Lung microvascular endothelial cell (primary cell): ENCODE measurements at places on chromosomes 1 and 21.
A peak's percentile ranks its signal among the peaks of the same experiment; 100 is the strongest.

- no peak for DNase-seq
These were observed 5.4 kb downstream of the PNRC2 start for GRCh38 chr1:23964790-23965740.

DNA sequence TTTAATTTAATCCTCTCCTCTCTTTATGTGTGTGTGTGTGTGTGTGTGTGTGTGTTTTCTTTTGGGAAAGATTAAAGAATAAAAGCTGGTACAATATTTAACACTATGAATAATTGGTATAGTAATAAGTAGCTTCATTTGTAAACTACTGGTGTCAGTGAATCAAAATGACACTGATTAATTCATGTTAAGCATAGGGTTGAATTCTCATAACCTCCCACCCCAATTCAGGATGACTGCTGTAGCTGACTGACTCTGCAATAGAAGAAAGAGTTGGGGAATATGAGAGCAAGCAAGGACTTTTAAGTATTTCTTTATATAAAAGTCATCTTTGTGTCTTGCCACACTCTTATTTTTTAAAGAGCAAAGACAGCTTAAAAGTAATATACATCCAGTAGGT is 13.1 kb downstream of the SLC30A7 start:
- DNase-seq, result no peak

DNA sequence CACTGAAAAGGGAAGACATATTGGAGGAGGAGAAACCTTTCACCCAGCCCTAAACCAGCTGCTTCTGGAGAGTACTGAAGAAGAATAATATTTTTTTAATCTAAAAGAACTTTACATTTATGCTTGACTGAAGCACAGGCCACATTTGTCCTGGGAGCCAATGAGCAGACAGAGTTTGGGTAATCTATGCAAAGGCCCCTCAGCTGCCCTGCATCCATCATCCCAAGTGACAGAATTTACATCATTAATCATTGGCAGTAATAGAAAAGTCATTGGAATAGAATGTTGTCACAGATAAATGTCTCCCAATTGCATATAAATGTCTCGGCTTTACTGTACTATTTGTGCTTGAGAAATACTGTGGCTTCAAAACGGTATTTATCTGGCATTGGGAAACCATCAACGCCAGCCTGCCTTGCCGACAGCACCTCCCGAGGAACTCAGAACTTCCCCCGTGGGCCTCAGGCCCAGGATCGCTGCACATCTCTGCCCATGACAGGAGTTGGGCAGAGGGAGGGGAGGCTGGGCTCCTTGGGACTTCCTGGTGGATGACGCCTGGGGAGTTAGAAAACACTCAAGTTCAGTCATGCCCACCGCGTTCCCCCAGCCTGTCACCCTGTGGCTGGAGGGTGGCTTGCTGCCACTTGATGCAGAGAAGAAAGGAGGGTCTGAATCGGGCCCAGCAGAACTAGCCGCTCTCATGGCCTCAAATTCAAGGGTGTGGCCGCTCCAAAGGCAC is 133.1 kb downstream of the CAMTA1 start:
- DNase-seq, result no peak

- peak; percentile 74 for DNase-seq
These were observed 55.4 kb downstream of the EPRS1 start for GRCh38 chr1:219990782-219991510.

DNA sequence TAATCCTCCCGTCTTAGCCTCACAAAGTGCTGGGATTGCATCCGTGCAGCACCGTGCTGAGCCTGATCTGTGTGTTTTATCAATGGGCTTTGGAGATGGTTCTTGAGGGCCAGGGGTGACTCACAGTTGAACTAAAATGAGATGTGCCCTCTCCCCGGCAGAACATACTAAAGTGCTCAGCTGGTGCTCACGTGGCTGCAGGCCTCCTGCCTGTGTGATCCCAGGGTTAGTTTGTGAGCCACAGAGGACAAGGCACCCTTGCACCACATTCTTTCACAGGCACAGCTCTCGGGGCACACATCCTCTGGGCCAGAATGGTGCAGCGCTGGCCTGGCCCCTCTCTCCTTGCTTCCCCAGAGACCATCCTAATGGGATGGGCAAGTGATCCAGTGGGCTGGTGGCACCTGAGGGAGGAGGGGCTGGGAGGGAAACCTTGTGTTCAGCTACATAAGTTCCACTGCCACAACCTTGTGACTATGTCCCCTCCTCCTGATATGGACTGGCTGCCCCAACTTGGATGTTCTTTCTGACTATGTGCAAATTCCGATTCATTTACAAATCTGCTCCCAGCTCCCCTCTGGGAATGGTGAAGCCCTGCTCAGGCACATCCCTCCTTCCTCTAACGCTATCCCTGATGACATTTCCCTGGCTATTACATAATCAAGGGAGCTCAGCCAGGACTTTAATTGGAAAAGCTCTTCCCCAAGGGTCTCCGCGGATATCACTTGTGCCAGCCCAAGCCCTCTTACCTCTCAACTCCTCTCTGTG is 197.0 kb upstream of the EDN2 start:
- no peak for DNase-seq

DNA sequence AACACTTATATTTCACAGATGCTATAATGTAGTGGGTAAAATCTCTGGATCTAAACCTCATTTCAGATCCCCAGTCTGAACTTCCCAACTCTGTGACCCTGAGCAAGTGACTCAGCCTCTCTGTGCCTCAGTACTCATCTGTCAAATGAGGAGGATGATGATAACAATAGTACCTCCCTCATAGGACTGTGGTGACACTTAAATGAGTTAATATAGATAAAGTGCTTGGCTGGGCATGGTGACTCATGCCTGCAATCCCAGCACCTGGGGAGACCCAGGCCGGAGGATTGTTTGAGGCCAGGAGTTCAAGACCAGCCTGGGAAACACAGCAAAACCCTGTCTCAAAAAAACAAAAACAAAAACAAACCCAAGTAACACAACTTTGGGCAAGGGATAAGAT is 4.7 kb upstream of the ECE1 start:
- no peak for DNase-seq
